Esophagus squamous epithelium (tissue), 5 donors: ENCODE measurements at places on chromosomes 7 and 10.

GRCh38 chr10:43228783-43229207 lies 38.1 kb downstream of the RASGEF1A start:
- no peak for DNase-seq

DNA sequence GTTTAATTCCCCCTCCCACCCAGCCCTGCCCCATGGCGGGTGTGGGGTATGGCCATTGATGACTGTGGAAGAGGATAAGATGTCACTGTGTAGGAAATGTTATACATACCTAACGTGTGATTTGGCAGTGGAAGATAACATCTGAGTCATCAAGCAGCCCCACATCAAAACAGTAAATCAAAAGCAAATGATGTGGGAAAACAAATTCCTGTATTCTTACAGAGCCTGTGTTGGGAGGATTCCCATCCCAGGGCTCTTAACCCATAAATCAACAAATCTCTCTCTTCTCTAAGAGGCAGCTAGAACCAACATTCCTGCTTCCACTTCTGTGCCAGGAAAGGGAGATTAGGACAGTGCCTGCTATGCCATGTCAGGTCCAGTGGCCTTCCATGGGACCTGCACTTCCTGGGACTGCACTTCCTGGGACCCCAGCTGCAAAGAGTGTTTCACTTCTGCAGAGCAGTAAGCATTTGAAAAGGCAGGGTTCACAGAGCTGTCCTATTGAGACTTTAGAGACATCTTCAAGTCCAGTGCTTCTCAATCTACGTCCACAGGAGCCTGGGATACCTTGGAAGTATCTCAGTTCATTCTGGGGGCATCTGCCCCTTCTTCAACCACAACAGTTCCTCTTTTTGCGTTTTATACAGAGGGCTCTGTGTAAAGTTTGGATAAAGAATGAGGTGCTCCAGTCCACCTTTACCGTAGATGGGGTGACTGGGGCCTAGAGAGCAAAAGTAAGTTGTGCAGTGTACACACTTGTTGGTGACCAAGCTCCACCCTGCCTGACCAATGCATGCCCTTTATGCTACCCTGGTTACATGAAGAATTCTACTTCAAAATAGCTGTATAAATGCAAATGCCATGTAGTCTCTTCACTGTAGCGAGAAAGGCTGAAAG lies 45.7 kb downstream of the ATXN7L1 start:
- DNase-seq = no peak

DNA sequence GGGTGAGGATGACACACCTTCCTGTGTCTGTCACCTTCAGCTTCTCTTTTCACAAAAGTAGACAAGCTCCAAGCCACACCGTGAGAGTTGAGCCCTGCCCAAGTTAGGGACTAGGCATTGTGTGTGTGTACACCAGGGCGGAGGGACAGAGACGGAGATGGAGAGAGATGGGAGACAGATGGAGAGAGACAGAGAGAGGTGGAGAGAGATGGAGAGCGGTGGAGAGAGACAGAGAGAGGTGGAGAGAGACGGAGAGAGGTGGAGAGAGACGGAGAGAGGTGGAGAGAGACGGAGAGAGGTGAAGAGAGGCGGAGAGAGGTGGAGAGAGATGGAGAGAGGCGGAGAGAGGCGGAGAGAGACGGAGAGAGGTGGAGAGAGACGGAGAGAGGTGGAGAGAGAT lies 207.0 kb downstream of the DNAJB6 start:
- DNase-seq = no peak

DNA sequence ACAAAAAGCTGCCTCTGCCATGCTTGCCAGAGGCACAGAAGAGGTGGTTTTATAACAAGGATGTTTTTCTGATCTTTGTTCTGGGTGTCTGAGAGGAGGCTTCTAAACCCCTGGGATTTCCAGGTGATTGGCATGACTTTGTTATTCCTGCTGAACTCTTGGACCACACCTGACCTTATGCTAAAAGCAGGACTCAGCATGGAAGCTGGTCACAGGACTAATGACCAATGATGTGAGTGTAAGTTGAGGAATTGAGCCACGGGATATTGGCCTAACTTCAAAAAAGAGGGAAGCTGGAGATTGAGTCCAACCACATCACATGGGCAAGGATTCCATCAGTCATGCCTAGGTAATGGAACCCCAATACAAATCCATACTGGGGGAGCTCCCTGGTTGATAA lies 437.9 kb downstream of the POM121L12 start:
- DNase-seq = no peak

DNA sequence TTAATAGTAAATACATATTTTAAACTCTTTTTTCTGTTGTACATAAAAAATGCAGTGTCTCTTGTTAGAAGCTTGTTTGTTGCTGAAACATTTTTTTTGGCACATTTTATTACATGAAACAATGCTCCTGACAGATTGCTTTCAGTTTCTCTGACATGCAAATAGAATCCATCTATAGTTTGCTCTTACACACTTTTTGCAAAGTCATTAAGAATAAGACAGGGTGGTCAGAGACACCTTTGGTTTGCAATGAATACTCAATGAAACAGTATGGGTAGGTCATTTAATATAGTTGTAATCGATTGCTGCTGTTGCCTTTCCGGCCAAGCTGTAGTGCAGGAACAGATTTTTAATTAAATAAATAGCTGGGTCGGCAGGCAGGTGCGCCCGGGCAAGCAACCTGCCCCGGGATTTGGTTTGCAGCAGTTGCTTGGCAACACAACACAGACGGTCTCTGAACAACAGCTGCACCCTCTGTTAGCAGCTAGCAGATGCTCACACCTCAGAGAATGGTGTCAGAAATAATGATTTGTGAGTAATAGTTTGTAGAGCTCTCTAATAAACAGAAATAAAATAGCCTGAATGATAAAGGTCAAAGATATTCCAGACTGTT lies 115.7 kb upstream of the CACNA2D1 start:
- no peak for DNase-seq

GRCh38 chr10:2214092-2214491 lies 476.8 kb upstream of the ADARB2 start:
- DNase-seq = no peak

GRCh38 chr7:68725843-68726785 lies 872.2 kb upstream of the AUTS2 start:
- no peak for DNase-seq

DNA sequence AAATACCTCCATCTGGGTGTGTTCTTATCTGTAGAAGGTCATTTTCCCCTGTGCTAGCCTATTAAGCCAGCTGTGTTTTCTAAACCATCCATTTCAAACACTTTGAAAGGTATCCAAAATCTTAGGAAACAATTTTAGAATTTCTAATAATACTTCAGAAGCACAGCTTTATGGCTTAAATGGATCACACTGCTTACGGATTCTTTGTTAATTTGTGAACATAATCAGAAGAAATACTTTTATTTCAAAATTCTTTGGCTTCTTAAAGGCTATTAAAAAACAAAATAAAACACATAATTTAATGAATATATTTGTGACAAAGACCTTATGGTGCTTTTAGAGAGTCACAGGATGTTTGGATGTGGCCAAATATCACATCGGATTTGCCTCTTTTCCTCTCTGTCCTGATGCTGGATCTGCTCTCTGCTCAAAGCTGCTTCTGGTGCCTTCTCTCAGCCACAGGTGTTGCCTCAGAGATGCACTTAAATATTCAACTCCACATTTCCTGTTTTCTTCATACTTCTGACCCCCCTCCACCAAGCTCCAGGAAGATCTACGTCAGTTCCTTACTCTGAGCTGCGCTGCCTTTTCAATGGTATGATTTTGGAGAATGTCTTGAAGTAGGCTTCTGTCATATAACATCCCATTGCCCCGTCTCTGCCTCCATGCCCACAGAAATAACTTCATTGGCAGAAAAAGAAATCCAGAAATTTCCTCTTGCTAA lies 230.6 kb downstream of the MLLT10 start:
- no peak for DNase-seq

DNA sequence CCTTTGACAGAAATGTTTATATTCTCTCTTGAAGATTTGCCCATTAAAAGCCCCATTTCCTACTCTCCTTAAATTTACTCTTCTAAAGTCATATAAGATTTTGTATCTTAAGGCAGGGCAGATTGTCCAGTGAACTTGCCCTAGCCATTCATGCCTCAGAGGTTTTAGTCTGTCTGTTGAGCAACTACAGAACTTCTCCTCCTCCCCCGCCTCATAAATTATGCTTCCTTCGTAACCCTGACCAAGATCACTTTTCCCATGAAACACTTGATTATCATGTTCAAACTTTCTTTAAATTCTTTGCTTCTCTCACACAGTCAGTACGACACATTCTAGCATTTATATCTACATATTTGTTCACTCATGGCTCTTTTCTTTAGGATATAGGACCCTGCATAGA lies 621.3 kb downstream of the ANKRD7 start:
- no peak for DNase-seq

DNA sequence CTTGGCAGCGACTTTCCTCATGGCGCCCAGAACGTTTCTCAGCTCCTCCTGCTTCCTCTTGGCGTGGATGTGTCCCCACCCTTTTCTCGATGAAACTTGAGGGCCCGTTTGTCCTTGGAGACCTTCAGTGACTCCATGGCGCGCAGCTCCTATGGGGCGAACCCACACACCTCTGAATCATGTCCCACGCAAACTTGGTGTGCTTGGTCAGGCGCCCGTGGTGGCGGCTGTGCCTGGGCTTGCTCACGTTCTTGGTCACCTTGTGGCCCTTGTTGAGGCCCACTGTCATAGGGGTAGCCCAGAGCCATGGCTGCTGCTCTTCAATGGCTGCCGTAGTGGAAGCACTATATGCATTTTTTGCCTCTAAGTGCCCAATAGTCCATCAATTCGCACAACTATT lies 117.5 kb upstream of the FOXP2 start:
- no peak for DNase-seq
